ENCODE measurements at places on chromosomes 2 and 18.

DNA sequence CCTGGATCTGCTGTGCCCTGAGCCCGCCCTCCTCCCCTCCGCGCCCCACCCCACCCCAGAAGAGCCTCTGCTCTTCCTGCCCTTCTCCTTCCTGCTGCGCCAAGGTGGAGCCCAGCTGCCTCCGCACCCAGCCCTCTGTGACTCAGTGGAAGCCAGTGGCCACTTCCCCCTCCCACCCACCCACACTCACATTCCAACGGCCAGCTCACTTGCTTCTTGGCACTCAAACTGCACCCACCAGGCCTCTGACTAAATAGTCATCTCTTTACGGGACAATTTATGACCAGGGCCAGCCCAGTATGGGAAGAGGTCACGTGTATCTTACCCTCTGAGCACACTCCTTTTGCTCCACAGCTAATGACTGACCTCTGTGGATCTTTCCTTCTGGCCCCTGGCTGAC, 150.4 kb upstream of the SLC1A4 start:
- peak; percentile 95 for DNase-seq

- DNase-seq, result no peak
Measured at GRCh38 chr2:224883700-224884099, 158.6 kb downstream of the DOCK10 start.

GRCh38 chr2:173048522-173048896, 27.1 kb upstream of the MAP3K20 start:
- DNase-seq, result no peak

DNA sequence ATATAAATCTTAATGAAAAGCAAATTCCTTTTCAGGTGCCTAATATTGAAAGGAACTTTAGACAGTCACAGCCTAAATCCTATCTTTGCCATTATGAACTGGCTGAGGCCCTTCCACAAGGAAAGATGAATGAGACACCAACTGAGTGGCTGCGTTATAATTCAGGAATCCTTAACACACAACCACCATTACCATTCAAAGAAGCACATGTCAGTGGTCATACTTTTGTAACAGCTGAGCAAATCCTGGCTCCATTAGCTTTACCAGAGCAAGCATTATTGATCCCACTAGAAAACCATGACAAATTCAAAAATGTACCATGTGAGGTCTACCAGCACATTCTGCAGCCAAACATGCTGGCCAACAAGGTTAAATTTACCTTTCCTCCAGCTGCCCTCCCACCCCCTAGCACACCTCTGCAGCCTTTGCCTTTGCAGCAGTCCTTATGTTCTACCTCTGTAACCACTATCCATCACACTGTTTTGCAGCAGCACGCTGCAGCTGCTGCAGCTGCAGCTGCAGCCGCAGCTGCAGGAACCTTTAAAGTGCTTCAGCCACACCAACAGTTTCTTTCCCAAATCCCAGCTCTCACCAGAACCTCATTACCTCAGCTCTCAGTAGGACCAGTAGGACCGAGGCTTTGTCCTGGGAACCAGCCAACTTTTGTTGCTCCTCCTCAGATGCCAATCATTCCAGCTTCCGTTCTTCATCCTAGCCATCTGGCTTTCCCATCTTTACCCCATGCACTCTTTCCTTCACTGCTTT, 340.1 kb downstream of the ZNF804A start:
- no peak for DNase-seq

- no peak for DNase-seq
Measured at GRCh38 chr2:71578767-71579342, 125.5 kb downstream of the DYSF start.

- no peak for DNase-seq
Measured at GRCh38 chr2:149020432-149020851, 18.1 kb upstream of the LYPD6B start.

- no peak for DNase-seq
Measured at GRCh38 chr2:159775021-159775420, 23.0 kb downstream of the CD302 start.

DNA sequence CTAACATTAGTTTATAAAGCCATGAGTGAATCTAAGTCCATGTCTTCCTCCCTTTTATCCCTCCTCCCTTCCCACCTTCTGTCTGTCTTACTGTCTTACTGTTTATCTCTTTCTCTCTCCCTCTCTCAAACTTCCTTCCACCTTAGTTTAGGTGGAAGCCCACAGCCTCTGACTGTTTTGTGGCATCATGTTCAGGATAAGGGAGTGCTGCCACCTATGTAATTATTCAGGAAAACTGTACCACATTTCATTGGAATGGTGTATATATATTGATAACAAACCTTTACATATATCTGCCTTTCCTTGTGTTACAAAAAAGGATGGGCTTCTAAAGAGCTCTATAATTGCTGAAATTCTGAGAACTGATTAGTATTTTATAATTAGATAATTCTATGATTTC, 48.7 kb downstream of the NETO1 start:
- DNase-seq, result no peak

GRCh38 chr2:63975437-63976124, 43.6 kb downstream of the VPS54 start:
- DNase-seq, result no peak

- no peak for DNase-seq
Measured at GRCh38 chr18:76263046-76264005, 231.7 kb downstream of the ZNF516 start.

GRCh38 chr2:171109571-171109970, 51.1 kb downstream of the TLK1 start:
- no peak for DNase-seq

- DNase-seq, result no peak
Measured at GRCh38 chr18:79938196-79938595, 13.3 kb downstream of the SLC66A2 start.

GRCh38 chr18:55407191-55407590, 180.8 kb downstream of the TCF4 start:
- DNase-seq, result no peak

DNA sequence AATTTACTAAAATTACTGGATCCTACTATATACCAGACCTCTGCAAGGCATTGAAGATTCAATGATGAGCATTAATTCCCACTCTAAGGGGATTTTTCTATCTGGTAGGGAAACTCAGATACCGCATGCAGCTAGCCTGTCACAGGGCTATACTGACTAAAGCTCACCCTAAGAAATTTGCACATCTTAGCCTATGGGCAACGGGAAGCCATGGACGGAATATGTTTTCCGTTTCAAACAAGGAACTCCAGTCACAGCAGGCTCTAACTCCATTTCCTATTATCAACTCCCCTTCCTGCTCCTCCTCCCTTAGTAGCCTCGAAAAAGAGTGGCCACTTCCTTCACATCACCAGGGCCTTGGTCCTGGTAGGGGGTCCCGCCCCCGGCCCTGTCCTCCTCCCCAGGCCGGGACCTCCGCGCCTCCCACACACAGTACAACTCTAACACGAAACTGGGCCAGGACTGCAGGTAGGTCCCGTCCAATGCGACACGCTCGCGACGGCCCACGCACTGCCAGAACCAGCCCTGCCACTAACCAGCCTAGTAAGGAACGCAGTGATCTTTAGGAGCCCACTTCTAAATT, 659 bp upstream of the COX5B start:
- DNase-seq, result no peak

GRCh38 chr18:49167084-49167483, 216.3 kb upstream of the SMAD7 start:
- DNase-seq, result no peak

Measured in HCEC 1CT (cell line).